ENCODE measurements at places on chromosomes 1 and 21.

DNA sequence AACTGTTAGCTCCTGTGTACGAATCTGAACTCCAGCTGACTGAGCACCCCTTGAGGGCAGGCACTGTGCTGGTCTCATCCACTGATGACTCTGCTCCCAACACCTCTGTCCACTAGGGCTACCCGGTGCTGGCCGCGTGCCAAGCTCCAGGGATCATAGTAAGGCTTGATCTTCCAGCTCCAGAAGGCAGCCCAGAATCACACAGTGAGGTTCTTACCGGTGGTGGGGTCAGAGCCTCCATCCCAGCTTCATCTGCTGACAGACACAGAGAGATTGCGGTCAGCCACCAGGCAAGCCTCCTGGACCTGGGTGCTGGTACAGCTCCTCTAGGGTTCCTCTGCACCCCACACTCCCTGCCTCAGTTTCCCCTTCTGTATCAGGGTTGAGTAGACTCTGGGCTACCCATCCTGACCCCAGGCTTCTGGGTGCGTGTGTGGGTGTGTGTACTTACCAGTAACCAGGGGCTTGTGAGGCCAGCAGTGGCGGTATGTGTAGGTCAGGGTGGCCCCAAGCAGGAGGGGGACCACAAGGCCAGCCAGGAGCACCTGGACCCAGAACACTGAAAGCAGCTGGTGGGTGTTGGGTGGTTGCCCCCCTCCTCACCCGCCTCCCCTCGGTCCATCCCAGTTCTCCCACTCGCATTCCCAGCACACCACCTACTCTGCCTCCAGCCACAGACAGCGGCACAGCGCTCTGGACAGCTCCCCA lies 3.4 kb downstream of the TNFRSF25 start:
- DNase-seq: no peak

DNA sequence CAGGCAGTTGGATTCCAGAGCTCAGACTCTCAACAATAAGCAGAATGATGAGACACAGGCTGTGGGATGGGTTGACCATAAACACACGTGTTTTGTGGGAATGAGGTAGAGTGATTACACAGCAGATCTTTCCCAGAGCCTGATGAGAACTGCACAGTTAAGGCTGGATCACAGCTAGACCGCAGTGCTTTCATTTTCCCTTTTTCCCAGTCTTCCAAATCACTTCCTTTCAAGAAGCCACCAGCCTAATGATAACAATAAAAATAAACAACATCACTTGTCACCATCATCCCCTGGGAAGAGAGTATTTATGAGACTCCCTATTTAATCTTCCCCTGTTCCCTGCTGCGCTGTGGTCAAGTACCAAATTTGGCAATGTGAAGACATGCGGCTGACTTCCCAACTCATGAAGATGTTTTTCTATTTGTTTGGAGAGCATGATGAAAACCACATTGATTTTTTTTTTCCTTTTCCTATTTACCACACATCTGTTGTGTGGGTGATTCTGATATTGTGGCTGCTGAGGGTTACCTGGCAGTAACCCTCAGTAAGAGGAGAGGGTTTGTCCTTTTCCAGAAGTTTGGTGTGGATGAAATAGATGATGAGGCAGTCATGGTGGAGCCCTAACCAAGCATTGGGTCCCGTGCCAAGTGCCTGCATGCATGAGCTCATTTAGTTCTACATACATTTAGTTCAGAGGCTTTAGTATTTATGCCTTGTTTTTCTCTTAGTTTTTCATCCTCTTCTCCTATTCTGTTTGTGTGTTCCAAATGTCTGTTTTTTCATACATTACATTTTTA lies 248.9 kb upstream of the HOOK1 start:
- DNase-seq: no peak

DNA sequence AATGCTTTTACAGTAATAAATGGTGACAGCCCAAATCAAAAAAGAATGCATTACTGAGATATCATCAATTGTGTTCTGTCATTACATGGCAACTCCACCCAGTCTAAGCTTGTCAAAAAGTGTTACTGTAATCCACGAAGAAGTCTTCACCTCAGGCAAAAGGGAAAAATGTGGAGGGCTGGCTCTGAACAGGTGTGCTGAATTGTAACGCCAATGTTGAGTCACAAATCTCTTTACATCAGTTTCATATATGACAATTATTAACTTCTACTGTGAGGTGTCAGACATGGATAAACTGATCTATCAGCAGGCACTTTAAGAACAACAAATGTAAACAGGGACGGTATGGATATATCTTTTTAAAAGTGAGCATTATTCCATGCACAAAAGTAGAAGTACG lies 98.5 kb upstream of the DMRTA2 start:
- DNase-seq: no peak

DNA sequence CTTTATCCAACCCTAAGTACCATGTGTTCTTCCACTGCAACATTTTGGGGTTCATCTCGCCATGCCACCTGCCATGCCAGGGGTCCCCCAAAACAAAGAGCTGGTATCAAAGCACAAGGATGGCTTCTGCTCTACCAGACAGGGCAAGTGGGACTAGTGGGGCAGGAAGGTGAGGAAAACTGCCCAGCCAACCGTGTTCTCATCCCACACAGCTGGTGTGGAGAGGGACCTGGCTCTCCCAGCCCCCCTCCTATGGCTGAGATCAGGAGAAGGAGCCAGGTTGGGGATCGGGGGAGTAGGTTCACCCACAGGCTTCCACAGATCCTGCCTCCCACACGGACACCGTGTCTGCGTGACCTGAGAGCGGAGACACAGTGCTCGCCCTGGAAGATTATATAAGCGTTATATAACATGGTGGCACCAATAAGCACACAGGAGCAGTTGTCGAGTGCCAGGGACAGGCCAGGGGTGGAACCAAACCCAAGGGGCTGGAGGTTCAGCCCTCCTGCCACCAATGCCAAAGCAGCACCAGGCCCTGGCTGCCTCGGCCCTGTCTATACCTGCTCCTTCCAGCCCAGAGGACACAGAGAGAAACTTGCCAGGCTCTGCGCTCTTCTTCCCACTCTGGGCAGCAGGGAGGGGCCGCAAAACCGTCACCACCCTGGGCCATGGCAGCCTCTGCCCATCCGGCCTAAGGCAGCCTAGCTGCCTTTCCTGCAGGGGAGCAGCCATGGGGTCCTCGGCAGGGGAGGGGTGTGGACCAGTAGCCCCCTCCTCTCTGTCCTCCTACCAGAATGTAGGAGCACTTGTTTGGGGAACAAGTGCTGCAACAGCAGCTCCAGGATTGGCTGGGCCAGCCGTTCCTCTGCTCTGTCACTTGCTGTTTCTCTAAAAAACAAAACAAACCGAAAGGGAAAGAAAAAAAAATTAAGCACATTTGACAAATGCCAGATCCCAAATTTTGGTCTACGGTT lies 43.5 kb downstream of the CD34 start:
- DNase-seq: no peak

DNA sequence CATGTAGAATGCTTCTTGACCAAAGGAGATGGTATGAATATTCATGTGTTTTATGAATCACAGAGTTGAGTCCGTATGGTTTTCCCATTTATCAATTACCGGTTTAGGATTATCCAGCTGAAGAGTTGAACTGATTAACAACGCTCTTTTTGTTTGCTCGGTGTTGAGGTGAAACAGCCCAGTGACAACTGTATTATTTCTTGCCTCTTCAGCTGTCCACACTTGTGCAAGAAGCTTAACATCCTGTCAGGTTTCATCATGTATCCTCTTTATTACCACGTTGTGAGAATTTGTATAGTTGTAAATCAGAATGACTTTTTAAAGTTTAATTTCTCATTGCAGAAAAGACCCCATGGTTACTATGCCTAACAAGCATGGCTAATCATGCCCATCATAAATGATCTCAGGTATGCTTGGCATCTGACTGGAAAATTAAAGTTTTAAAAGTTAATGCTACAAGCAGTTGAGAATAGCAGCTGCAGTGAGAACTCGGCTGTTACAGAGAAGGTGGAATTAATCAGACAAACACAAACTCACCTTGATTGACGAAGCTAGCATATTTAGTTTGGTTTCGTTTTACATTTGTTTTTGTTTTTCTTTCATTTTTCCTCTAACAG lies 563.2 kb upstream of the ADGRL2 start:
- no peak for DNase-seq

GRCh38 chr1:35881850-35882273 lies 1.1 kb upstream of the AGO1 start:
- DNase-seq: no peak

- no peak for DNase-seq
Measured at GRCh38 chr1:166978821-166979220, 3.5 kb upstream of the ILDR2 start.

- no peak for DNase-seq
Measured at GRCh38 chr1:212302745-212303383, 17.7 kb downstream of the PPP2R5A start.

DNA sequence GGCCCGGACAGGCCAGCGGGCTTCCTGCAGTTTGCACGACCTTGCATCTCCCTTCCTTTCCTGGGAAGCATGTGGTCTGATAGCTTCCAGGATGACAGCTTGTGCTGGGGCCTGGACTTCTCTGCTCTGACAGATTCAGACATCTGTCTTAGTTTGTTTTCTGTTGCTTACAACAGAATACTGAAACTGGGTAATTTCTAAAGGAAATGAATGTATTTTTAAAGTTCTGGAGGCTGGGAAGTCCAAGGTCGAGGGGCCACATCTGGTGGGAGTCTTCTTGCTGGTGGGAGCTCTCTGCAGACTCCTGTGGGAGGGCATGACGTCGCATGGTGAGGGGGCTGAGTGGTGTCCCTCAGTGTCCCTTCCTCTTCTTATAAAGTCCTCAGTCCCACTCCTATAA lies 35.3 kb upstream of the TENT5B start:
- DNase-seq: no peak

DNA sequence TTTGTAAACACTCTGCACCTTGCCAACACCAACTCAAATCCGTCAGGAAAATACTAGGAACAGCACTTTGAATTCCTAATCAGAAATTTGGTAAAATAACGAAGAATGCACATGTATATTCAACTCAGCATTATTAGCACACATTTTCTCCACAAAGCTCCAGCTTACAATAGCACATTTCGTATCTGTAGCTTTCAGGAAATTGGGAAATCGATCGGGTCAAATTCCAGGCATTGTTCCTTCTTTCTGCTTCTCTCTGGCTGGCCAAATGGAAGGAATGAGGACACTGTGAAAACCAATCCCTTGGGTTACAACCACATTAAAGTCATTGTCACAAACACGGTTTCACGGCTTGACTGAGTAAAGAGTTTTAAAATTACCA lies 58.6 kb downstream of the NPHP4 start:
- DNase-seq: no peak

- no peak for DNase-seq
Measured at GRCh38 chr1:104648269-104648691, 898.6 kb downstream of the AMY1C start.

GRCh38 chr21:45898781-45899180 lies 82.8 kb upstream of the COL6A1 start:
- DNase-seq: no peak

GRCh38 chr1:18336801-18337200 lies 143.9 kb upstream of the KLHDC7A start:
- no peak for DNase-seq

DNA sequence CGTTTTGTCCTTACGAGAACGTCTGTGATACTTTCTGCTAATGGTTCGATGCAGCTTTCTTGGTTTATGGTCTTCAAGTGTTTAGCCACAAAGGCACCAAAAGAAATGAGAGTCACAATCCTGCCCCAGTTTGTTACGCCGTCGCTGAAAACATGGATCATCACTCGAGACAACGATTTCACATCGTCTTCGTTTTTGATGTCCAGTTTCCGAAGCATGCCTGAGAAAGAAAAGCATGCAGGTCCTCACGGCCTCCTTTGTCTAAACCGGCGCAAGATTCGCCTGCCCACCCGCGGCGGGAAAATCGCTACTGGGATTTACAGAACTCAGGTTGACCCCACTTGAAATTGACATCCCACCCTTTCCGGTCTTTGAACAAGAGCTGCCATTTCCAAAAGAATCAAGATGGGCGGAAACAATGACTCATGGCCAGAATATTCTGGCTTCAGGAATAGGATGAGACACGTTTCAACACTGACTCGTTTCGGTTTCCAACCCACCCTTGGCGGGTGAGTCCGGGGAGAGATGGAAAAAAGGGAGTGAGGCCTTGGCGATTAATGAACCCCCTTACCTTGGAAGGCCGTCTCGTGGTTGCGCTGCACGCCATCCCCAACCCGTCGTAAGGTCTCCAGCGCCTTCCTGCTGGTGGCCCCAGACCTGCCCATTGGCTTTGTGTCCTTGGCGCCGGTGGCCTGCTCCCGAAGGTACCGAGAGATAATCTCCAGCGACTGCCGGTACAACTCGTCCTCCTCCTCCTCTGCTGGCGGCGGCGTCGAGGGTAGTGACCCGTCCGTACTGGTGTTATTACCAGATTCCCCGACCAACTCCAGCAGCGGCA lies 919 bp downstream of the MCL1 start:
- peak; percentile 31 for DNase-seq

DNA sequence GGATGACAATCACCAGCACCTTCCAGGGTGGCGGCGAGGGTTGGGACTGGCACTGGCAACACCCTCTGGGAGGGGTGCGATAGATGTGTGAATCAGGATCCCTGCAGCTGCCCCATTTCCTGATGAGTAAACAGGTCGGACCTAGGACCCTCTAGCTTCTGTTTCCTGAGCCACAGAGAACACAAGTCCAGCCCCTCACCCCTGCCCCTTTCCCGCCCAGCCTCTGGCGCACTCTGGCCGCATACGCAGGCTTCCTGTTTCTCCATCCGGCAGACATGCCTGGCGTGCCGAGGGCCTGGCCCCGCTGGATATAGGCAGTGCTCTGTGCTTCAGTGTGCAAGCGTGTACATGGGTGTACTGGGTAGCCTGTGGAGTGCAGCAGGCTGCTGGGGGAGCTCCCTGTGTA lies 4.6 kb downstream of the PEAR1 start:
- no peak for DNase-seq

- DNase-seq: no peak
Measured at GRCh38 chr1:178959543-178960460, 65.9 kb upstream of the FAM20B start.
